ENCODE measurements at places on chromosomes 5 and 9. TPM values are rescaled to one million over a fixed set of nuclear protein-coding genes. Genes with fewer than 3 reads are reported as not detected.

TYRP1 gene
- total RNA-seq, result not detected

IL33 gene
- 0.83 TPM for total RNA-seq

LHX3 gene
- 0.07 TPM for total RNA-seq

TRIM41 gene
- total RNA-seq, result 27.7 TPM

SELENOP gene
- total RNA-seq, result not detected

FREM1 gene
- not detected for total RNA-seq

RRAGA gene
- 140 TPM for total RNA-seq

SPINK13 gene
- not detected for total RNA-seq

BRD8 gene
- total RNA-seq, result 47.6 TPM

JAKMIP2 gene
- total RNA-seq, result not detected

KCNV2 gene
- not detected for total RNA-seq

OBP2B gene
- not detected for total RNA-seq

SSBP2 gene
- 7.1 TPM for total RNA-seq

PCDHA4 gene
- total RNA-seq, result 1.7 TPM

NR4A3 gene
- 3.5 TPM for total RNA-seq

IL7R gene
- total RNA-seq, result 0.46 TPM

TOPORS gene
- 14.6 TPM for total RNA-seq

ENTREP1 gene
- 0.71 TPM for total RNA-seq

MPDZ gene
- 12.5 TPM for total RNA-seq

HARS1 gene
- 78.1 TPM for total RNA-seq

SLC25A48 gene
- total RNA-seq, result 0.15 TPM

FOXE1 gene
- total RNA-seq, result 4.2 TPM

C5orf58 gene
- total RNA-seq, result not detected

DMRT3 gene
- total RNA-seq, result not detected

CMYA5 gene
- 0.12 TPM for total RNA-seq

FAM240B gene
- not detected for total RNA-seq

ISL1 gene
- not detected for total RNA-seq

CDH18 gene
- total RNA-seq, result not detected

TMC1 gene
- 0.20 TPM for total RNA-seq

FAM221B gene
- total RNA-seq, result not detected

SGTB gene
- 7.1 TPM for total RNA-seq

TMEM174 gene
- not detected for total RNA-seq

RBM22 gene
- 51.1 TPM for total RNA-seq

CTNNAL1 gene
- total RNA-seq, result 49.0 TPM

NME5 gene
- total RNA-seq, result not detected

NR2F1-AS1 gene
- 4.0 TPM for total RNA-seq

ARID3C gene
- not detected for total RNA-seq

DNAH5 gene
- 1.4 TPM for total RNA-seq

IL4 gene
- total RNA-seq, result not detected

FOXD4L5 gene
- not detected for total RNA-seq

PAEP gene
- total RNA-seq, result not detected

C1QTNF2 gene
- total RNA-seq, result not detected

MLANA gene
- total RNA-seq, result not detected

KIF4B gene
- total RNA-seq, result not detected

CDH6 gene
- total RNA-seq, result 0.05 TPM

PCDHGA5 gene
- total RNA-seq, result 0.18 TPM

ITGA2 gene
- 29.0 TPM for total RNA-seq

MARCOL gene
- total RNA-seq, result not detected

SHOC1 gene
- total RNA-seq, result not detected

SYK gene
- total RNA-seq, result 0.25 TPM

Measured in A549 treated with RU486 at 1 μM for 4 hours (cell line).